ENCODE measurements at places on chromosomes 5 and 9. TPM values are rescaled to one million over a fixed set of nuclear protein-coding genes. Genes with fewer than 3 reads are reported as not detected.

The RASEF gene
- total RNA-seq, result not detected

The BASP1 gene
- total RNA-seq, result 0.28 TPM

The LOX gene
- not detected for total RNA-seq

The BHMT gene
- total RNA-seq, result not detected

The RNF180 gene
- total RNA-seq, result not detected

The SH3PXD2B gene
- total RNA-seq, result 0.09 TPM

The ENHO gene
- 0.35 TPM for total RNA-seq

The TLX3 gene
- not detected for total RNA-seq

The PPP1R26 gene
- total RNA-seq, result 0.84 TPM

The BTNL8 gene
- 0.13 TPM for total RNA-seq

The SPATA31D4 gene
- total RNA-seq, result not detected

The FAM200C gene
- total RNA-seq, result 1.2 TPM

The C9 gene
- not detected for total RNA-seq

Data from CD8-positive, alpha-beta memory T cell (primary cell).